ENCODE measurements at places on chromosomes 3 and 15.

DNA sequence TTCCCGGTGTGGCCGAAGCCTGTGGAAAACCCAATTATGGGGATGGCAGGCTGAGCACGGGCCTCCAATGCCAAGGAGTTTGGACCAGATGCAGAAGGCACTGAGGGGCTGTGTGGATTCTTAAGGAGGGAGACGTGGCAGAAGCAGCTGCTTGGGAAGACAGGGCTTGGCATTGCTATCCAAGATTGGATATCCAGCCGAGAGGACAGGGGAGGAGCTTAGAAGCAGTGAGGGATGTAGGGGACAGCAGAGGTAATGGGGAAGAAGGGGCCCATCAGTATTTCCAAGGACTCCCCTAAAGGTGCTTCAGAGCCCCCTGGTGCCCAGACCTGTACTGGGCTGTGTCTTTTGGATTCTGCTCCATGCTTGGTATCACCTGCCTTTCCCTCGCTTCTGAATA lies 112.8 kb upstream of the TLE3 start:
- no peak for DNase-seq

GRCh38 chr15:101012326-101013200 lies 93.4 kb downstream of the LRRK1 start:
- no peak for DNase-seq

DNA sequence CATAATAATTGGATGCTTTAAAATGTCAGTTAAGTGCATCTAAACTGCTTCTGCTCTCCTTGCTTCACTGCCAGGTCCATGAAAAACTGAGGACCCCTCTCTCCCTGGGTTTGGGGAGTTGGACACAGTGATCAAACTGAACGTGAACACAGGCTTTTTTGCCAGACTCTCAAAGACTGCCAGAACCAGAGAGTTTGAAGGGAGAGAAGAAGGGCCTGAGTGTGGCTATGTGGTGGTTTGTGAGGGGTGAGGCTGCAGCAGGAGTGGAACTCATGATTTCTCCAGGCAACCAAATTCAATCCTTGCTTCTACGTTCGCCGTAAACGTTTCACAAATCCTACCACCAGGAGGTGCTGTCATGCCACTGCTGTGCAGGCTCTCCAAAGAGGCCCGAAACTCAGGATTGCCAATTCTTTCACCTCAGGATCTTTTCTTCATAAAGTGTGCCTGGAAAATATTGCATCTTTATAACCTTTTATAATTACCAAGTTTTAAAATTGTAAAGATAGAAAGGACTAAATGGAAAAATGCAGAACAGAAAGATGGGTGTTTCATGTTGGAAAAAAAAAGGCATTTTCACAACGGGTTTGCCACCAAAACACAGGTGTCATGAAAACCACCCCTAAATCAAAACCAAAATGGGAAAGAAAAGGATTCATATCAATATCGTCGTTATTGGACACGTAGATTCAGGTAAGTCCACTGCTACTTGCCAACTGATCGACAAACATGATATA lies 19.7 kb downstream of the TM4SF4 start:
- DNase-seq = no peak

GRCh38 chr3:142633073-142633472 lies 36.9 kb downstream of the PLS1 start:
- DNase-seq = no peak

DNA sequence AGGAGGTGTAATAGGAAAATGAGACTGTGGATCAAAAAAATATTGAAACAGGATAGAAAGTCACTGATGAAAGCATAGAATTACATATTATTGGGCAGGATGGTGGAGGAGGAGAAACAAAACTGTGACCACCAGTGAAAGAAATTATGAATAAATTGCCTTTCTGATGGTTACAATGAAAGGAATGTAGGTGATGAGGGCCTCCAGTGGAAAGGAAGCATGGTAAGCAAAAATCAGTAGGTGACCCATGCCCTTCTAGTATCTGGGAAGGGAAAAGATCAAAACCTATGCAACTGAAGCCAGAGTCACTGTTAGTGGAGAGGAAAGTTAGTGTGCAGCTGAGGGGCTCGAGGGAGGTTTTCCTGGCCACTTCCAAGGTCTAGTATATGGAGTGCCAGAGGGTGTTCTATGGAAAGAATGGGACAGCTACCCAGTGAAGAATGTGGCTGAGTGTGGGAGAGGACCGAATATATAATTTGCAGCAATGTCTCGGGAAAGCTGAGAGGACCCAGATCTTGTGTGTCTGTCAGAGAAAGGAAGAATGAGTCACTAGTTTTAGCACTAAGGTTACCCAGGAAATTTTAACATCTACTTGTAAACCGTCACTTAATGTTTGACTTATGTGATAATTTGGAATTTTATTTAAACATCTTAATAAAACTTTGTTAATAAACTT lies 146.2 kb downstream of the NFKBIZ start:
- no peak for DNase-seq

GRCh38 chr3:184289426-184289938 lies 9.6 kb upstream of the PSMD2 start:
- DNase-seq = peak; percentile 34

GRCh38 chr15:62706317-62706716 lies 336.2 kb upstream of the TPM1 start:
- no peak for DNase-seq

GRCh38 chr3:62035402-62036057 lies 337.8 kb downstream of the FEZF2 start:
- DNase-seq = no peak

GRCh38 chr3:141294301-141294700 lies 62.7 kb downstream of the PXYLP1 start:
- DNase-seq = no peak

GRCh38 chr3:170240671-170241070 lies 18.4 kb downstream of the PRKCI start:
- DNase-seq = no peak

GRCh38 chr3:60743631-60744164 lies 507.6 kb downstream of the FHIT start:
- no peak for DNase-seq

DNA sequence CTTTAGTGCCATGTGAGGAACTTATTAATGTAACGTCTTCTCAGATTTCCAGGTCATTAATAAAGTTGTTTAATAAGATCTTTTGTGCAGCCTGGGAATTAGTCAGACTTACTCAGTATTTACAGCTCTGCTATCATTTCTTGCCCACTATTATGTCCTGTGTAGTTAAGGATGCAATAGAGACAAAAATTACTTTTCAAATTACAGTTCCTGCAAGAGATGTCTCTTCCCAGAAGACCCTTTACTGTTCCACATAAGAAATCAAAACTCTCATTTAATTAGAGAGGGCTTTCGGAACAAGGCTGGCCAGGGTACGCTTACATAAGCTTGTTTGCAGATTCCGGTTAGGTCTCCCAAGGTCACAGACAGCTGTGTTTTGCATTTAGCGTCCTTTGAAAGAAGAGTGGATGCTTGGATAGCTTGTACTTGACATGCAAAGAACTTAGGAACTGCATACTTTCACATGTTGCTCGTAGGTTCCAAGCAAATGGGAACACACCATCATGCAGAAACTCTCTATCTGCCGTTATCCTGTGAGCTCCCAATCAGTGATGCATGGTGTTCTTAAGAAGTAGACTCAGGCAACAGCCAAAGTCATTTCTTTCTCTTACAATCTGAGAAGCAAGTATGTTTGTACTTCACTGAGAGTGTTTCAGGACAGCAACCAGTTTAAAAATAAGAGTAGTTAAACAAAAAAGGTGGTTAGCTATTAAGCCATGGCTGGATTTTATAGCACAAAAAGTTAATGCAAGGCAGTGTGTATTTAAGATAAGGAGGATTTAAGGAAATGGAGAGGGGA lies 37.4 kb downstream of the FILIP1L start:
- DNase-seq = no peak

DNA sequence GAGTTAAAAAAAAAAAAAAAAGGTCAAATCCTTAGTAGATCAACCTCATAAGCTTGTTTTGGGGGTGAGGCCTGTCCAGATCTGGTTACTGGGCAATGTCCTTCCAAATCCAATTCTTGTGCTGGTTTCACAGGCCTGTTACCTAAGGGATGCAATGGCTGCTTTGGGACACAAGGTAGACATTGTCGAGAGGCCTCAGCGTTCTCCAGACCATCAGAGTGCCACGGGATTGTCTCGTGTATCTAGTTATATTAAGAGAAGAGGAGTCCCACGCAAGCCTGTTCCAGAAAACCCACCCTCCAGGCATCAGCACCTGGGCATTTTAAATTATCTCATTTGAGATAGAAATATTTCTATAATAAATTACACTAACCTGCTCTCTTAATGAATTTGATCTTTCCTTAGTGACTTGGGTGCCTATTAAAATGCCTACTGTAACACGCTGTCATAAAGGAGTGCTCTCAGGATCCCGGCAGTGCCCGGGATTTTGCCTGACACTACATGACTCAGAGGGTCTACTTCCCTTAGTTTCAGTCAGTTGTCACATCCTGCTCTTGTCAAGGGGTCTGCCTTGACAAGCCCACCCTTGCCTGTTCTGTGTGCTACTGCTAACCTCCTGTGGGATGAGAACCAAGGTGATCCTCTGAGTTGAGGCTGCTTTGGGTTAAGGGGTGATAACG lies 116.0 kb downstream of the LIPC start:
- DNase-seq = no peak

DNA sequence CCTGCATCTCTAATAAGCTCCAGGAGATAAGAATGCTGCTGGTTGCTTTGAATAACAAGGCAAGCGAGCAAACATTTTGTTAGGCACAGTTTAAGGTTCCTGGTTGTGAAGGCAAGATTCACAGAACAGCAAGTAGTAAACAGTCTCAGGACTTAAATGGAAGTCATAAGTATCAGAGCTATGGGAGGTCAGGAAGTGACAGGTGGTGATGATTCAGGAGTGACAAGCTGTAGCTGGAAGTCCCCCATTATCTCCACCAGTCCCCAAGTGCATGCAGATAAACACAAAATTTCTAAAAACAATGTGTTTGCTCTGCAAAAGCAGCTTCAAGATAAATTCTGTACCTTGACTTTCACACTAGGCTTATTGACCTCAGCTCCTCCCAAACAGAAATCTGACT lies 3.3 kb downstream of the FETUB start:
- DNase-seq = no peak

DNA sequence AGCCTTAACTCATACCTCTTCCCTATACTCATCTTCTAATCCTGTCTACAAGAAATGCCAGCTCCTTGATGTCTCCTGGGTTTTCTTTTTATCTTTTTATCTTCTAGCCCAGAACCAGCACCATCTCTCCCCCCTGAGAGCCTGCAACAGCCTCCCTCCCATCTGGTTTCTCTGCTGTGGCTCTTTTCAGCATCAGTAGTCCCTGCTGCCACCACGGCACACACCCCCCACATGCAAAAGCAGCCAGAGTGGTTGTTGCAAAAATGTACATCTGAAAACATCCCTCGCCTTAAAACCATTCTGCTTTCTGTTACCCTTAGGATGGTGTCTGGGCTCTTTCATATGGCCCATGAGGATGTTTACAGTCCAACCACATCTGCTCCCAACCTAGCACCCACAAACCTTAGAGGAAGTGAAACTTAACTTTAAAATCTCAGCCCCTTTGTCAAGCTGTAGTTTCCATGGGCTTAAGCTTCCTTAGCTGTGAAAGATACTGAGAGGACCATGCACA lies 775 bp downstream of the TTC21A start:
- DNase-seq = no peak

- DNase-seq = no peak
Observed at GRCh38 chr3:65669163-65669875, 369.4 kb downstream of the MAGI1 start.

DNA sequence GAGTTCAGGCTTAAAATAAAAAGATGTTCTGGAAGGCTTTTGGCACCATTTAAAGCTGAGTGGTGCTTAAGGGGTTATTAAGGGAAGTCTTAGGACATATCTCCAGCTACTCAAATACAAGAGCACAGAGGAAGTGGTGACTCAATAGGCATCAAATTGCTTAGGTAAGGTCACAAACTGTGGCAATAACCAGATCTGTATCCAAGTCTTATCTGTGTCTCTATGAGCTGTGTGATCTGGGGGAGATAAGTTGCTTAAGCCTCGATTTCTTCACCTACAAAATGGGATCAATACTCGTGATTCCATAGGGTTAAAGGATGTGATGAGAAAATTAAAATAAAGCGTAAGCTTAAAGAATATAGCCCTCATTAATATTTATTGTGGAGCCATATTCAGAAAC lies 7.6 kb downstream of the HDC start:
- DNase-seq = no peak

DNA sequence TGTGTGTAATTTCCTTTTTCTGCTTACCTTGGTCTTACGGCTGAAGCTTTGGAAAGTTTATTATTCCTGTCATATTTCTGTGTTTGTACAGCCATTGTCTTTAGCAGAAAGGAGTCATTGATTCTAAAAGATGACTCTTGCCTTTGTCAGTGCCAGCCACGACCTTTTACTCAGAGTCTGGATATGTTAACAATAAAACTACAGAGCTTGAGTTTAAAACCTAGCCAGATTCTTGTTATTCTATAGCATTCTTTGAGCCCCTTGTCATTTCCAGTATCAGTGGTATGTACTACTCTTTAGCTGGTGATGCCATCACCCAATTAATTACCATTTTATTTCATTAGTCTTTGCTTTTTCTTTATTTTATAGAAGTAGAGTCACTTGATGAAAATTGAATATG lies 142.4 kb downstream of the TCF12 start:
- DNase-seq = no peak

GRCh38 chr3:107813026-107813425 lies 277.8 kb downstream of the CD47 start:
- no peak for DNase-seq

DNA sequence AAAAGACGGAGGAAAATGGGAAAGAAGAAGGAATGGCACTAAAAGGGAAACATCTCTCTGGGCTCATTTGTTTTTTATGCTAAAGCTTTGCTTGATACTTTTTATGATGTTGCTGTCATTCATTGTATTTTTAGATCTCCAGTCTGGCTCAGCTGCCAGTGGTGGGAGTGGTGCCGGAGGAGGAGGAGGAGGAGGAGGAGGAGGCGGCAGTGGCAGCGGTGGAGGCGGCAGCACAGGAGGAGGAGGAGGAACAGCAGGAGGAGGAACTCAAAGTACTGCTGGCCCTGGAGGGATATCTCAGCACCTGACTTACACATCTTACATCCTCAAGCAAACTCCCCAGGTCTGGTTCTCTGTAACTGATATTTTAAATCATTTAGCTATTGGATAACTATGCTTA lies 49.6 kb downstream of the MAP6D1 start:
- no peak for DNase-seq

DNA sequence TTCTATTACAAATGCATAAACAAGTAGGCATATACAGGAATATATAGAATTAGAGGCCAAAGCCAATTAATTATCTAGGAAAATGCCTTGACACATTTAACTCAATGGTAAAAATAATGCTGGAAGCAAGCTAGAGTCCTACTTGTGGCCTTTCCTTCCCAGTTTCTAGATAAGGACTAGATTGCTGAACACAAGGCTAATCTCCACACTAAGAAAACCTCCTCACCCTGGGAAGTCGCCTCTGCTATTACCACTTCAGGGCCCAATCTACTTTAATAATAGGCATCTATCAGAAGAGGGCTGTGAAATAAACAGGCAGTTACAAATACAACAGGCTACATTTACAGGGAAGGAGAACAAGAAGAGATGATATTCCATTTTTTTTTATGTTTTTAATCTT lies 80.5 kb upstream of the PRICKLE2 start:
- no peak for DNase-seq

- DNase-seq = no peak
Observed at GRCh38 chr3:104564045-104564643, 802.6 kb upstream of the ALCAM start.
